ENCODE measurements at places on chromosomes 13 and 19. TPM values are rescaled to one million over a fixed set of nuclear protein-coding genes. Genes with fewer than 3 reads are reported as not detected.

The SLC25A15 gene
- 21.3 TPM for total RNA-seq

The KLK2 gene
- total RNA-seq, result not detected

The KLK1 gene
- total RNA-seq, result not detected

The CBARP gene
- 2.9 TPM for total RNA-seq

The TUBA3C gene
- not detected for total RNA-seq

The CBY2 gene
- not detected for total RNA-seq

The ATP7B gene
- total RNA-seq, result 2.2 TPM
